ENCODE measurements at places on chromosomes 2 and 18. TPM values are rescaled to one million over a fixed set of nuclear protein-coding genes. Genes with fewer than 3 reads are reported as not detected.

DNA sequence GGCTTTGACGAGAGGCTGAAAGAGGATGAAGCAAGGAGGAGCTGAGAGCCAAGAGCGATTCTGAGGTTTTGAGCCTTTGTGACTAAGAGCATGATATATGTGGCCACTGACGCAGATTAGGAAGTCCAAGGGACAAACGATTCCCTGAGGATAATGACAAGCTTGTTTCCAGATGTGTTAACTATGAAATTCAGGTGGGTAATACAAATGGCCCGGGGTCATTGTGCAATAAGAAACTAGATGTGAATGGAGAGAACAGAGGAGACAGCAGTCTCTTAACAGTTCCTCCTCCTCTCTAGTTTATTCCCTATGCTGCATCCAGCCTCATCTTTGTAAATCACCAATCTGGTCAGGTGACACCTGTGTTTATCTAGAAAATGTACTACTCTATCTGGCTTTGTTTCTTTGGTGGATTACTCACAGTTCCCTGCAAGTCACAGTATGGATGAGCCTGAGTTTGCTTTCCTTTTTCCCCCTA lies 84.2 kb downstream of the SOCS6 start:
- DNase-seq: no peak

GRCh38 chr2:86396291-86396785 lies 44.8 kb upstream of the KDM3A start:
- peak; percentile 57 for DNase-seq

DNA sequence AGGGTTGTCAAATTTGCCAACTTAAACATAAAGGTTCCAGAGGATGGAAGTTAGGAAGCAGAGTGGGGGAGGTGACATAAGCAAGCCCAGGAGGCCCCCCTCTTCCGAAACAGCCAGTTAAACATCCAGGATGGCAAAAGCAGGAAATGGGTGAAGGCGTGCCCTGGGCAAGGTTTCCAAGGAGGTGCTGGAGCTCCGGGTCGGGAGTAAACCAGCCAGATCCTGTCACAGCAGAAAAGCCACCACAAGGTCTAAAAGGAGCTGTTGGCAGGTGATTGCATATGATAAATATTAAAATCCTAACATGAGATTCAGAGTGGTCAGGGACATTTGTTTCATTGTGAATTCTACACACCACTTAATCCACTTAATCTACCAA lies 572.2 kb upstream of the SALL3 start:
- DNase-seq: no peak

DNA sequence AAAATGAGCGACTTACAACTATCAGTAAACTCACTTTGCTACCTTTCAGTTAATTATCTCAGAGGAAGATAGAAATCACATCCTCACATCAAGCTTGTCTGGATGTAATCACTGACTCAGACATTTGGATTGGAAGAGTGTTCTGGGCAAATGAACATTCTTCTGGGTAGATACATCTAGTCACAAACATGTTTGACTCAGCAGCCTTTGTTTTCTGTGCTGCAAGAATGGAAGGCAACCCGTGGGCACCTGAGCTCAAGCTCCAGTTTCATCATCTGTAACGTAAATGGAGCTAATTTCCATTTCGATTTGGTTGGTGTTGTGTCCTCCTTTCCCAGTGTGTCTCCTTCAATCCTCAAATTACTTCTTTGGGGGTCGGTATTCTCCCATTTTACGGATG lies 58.5 kb downstream of the ACAA2 start:
- no peak for DNase-seq

DNA sequence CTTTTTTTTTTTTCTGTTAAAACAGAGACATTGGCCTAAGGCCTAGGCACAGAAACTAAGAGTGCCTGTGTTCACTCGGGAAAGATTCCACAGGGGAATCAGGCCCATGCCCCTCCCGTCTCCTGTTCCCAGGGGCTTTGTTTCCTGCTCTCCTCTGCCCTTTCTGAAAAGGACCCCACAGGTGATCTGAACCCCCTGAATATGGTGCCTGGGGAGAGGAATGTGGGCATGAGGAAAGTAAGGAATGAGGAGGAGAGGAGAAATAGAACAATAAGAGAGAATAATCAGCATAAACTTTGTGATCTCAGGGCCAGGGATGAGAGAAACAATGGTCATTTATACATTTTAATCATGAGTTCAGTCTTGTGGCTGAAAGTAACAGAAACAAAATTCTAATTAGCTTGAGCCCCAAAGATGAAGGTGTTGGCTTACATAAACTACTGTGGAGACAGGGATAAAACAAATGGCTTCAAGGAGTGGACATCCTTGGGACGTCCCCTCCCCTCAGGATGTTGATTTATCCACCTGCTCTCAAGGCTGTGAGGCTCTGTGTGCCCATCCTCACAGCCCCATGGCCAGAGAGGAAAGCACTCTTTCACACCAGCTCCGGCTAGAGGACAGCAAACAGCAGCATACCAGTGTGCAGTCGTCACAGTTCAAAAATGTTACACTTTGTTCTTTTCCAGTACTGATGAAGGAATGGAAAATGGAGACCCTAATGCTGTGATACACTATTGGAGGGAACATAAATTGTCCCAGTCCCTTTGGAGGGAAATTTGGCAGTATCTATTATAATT lies 46.4 kb upstream of the MRPL33 start:
- no peak for DNase-seq

DNA sequence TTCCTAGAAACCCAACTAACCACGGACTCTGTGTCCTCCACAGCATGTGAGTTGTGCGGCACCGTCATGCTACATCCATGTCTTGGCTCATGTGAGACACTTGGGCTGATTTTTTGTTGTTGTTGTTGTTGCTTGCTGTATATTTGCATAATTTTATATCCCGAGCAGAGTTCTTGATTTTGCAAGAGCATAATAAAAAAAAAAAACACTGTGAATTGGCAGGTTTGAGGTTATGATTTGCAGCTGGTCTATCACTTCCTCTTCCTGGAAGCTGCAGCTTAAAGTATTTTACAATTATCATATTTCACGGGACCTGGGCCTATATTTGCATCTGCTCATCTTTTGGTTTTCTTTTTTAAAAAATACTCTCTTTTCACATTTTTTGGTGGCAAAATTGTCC lies 142.3 kb upstream of the NRP2 start:
- no peak for DNase-seq

FLACC1 gene
- 0.57 TPM for total RNA-seq

SH2D6 gene
- 0.88 TPM for total RNA-seq

All from activated naive CD4-positive, alpha-beta T cell treated with anti-CD3 and anti-CD28 coated beads for 36 hours (primary cell).